ENCODE measurements at places on chromosomes 4 and X.

- peak; percentile 24 for DNase-seq
Observed at GRCh38 chr4:92012899-92013867, 290.6 kb upstream of the GRID2 start.

DNA sequence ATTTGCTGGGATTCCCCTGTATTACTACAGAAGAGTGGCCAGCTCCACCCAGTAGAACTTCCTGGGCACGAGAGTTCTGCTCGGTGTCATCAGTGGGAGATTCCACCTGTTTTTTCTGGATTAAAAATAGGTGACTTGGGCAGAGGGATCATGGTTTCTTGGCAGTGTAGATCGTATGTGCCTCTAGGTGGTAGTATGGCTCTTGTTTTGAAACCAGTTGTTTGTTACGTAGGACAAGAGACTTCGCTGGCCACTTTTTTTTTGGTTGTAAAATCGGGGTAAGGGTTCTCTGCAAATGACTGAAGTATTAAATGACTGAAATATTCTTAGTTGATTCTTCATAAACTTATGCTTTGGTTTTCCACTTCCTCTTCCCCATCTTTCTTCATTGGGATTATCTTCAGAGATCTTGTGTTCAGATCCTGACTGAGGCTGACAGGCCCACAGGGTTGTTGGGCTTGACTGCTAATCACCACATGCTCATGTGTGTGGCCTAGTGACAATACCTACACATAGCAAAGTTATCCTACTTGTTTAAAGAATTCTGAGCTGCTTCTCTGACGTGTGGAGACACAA, 43.8 kb upstream of the WDR1 start:
- no peak for DNase-seq

DNA sequence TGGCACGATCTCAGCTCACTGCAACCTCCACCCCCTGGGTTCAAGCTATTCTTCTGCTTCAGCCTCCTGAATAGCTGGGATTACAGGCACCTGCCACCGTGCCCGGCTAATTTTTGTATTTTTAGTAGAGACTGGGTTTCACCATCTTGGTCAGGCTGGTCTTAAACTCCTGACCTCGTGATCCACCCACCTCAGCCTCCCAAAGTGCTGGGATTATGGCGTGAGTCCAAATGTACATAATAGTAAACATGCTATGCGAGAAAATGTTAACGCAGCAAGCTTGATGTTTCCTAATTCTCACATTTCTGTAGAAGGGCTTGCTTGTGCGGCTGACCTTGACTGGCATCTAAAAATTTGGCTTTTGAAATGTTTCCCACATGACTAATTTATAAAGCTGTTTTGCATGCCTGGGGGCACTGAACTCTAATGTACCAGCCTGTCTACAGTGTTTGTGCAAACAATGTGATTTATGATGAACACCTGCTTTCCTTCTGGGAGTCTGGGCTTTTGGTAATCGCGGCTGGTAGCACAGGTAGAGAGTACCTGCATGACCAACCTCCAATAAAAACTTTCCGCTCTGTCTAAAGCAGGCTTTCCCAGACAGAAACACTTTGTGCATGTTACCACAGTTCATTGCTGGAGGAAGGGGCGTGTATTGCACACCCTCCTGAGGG, 216.8 kb downstream of the IL15 start:
- no peak for DNase-seq

GRCh38 chr4:82811838-82812341, 13.3 kb upstream of the SCD5 start:
- DNase-seq: no peak

GRCh38 chr4:10761903-10762302, 77.3 kb upstream of the CLNK start:
- no peak for DNase-seq

- no peak for DNase-seq
Observed at GRCh38 chrX:112218388-112218787, 135.8 kb upstream of the TRPC5 start.

GRCh38 chrX:46637938-46638337, 64.4 kb downstream of the CHST7 start:
- DNase-seq: no peak

DNA sequence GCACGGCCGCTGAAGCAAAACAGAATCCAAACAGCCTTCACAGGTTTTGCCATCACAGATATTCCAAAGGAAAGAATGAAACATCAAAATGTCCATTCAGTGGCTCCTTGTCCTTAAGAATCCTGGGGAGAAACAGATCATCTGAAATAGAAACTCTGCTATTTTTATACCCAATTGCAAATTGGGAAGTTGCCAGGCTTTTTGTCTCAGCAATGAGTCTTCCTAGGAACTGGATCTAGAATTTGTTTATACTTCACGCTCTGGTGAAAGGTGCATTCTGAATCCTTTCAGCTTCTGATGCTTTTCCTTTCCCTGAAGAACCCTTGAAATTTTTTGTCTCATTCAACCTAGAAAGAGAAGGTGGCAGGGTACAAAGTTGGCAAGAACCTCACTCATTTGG, 218.9 kb downstream of the FBXW7 start:
- DNase-seq: no peak

- DNase-seq: no peak
Observed at GRCh38 chrX:129249563-129249962, 273.7 kb downstream of the SMARCA1 start.

- peak; percentile 30 for DNase-seq
Observed at GRCh38 chr4:38154681-38155588, 194.7 kb downstream of the PTTG2 start.

DNA sequence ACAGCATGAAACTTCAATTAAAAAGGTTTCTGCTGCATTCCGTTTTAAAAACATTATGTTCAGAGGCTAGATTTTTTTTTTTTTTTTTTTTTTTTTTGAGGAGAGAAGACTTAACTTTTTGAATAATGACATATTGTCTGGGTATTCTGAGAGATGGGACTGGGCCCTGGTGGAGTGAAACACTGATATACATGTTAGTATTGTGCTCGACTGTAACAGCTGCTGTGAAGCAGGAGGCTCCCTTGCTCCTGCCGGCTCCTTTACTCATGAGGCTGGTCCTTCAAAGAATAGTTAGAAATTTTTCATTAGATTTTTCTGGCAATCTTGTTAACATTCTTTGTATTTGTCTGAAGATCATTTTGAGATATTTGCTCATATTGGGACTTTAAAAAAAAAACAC, 73.3 kb downstream of the TMEM131L start:
- DNase-seq: no peak

DNA sequence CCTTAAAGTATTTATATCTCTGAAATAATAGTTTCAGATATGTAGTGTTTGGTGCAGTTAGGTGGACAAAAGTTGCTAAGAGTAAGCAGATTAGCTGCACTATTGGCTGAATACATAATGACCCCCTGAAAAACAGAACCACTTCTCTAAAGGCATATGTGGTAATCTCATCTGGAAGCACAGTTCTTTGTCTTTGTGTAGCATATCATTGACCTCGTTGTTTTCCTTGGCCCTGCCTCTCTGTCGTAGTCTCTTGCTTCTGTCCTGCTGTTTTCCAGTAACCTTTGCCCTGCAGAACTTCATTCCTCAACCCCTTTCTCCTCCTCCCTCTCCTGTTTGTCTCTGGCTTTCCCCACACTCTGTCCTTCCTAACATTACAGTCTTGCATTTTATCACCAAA, 41.4 kb downstream of the JADE3 start:
- DNase-seq: no peak

- DNase-seq: peak; percentile 68
Observed at GRCh38 chr4:74793757-74794381, 454 bp downstream of the BTC start.

DNA sequence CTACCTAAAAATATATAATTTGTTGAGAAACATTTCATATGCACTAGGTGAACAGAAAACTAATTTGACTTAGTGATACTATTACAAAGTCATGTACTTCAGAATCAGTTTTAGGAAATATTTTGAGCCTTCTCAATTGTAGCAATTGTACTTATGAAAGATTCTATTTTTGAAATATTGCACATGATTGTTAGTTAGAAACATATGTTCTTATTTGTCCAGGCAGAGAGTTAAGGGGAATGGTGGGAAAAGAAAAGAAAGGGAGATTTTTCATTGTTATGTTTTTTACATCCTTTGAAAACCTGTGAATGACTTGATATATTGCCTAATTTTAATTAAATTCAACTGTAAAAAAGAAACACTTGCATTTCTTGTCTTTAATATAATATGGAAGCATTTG, 66.0 kb downstream of the GLRB start:
- DNase-seq: no peak

DNA sequence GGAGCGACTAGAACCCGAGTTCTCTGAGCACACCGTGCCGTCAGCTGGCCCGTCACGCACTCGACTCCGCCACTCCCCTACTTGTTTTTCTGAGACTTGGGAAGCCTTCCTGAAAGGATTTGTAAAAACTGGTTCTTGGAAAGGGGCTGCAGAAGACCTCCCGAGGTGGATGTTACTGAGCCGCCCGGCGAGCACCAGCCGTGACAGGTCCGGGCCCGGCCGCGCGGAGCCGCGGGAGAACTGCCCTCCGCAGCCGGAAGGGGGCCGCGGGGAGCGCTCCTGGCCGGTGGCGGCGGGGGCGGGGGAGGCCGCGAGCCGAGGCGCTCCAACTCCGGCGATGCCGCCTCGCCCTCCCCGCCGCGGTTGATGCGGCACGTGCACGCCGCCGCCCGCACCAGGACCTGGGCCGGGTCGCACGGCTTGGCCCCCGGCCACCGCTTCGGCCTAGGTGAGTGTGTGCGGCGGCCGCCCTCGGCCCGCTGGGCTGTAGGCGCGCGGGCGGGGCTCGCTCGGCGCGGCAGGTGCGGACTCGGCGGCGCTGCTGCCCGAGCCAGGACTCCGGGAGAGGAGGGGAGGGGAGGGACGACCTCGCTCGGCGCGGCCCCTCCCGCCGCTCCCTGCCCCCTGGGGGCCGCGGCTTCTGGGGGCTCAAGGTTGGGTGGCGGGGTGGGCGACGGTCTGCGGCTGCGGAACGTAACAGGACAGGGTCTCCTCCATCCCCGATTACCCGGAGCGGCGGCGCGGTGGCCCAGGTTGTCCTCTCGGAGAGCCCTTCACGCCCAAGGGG, 1.7 kb downstream of the SPRY1 start:
- peak; percentile 89 for DNase-seq

DNA sequence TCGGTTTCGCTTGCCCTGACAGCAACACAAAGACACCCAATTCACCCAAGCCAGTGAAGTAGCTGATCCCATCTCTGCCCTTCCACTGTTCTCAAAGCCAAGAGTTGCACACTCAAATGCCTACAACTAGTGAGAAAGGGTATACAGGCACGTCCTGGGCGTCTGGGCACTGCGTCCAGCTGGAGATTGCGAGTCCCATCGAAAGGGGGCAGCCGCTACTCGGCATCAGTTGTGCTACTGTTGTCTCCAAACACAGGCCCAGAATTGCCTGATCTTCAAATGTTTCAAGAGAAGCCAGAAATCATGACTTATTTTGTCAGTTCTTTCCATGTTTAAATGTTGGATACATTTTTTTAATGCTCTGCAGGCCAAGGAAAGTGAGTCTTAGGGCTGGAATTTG, 487.8 kb downstream of the BCOR start:
- no peak for DNase-seq

DNA sequence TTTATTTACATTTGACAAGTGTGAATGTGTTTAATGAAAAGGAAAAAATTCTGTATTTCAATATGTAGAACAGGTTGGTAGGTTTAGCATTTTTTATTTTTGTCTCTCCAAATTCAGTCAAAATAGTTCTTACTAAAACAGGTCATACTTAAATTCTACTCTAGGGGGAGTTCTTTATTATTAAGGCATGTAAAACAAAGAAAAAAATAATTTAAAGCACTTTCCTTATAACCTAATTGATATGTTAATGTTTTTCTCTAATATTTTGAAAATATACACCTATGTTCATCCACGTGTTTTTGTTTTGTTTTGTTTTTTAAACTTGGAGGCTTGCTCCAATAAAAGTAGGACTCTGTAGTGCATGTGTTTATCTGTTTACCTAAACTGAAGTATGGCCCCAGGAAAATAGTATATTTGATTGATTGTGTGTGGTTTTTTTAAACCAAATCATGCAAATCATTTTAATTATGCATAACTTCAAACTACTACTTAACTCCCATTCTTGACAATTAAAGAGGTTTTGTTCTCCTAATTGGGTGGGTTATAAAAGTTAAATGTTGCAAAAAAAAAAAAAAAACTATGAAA, 562.7 kb downstream of the RPA4 start:
- DNase-seq: no peak
